ENCODE measurements at places on chromosomes 12 and 14.

- DNase-seq: no peak
These were observed 31.9 kb upstream of the LUM start for GRCh38 chr12:91143206-91143605.

DNA sequence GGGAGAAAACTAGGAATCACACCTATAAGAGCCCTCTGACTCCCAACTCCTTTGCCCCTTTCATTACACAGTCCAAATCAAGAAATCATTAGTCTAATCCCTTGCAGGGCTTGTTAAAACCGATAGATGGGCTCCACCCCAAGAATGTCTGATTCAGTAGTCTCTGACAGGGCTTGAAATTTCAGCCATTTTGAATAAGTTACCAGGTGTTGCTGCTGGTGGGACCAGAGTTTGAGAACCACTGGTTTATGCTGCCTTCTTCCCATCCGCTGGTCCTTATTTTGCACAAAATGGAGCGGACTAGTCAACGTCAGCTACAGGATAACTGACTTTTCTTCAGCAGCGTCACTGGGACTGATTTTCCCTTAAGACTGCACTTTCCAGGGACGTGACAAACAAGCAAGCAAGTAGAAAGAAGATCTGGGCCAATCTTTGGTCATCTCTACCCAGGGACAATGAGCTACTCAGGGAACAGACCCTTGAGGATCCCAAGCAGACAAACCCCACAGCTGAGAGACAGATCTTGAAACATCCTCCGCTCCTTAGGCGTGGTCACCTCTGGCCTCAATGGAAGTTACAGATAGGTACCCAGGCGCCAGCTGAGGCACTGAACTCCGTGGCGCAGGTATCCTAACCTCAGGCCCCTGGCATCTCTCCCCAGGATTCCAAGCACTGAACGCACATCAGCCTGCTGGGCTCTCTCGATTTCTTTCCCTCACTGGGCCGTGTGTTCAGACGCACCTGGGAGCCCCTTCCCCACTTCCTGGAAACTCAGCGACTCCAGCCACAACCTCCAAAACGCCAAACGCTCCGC, 900 bp downstream of the KCTD10 start:
- DNase-seq: peak; percentile 13

DNA sequence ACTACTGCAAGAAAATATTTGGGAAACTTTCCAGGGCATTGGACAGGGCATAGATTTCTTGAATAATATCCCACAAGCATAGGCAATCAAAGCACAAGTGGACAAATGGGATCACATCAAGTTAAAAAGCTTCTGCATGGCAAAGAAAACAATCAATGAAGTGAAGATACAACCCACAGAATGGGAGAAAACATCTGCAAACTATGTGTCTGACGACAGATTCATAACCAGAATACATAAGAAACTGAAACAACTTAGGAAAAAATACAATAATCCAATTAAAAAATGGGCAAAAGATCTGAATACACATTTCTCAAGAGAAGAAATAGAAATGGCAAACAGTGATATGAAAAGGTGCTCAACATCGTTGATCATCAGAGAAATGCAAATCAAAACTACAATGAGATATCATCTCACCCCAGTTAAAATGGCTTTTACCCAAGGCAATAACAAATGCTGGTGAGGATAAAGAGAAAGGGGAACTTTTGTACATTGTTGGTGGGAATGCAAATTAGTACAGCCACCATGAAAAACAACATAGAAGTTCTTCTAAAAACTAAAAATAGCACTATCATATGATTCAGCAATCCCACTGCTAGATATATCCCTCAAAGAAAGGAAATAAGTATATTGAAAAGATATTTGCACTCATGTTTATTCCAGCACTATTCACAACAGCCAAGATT, 33.8 kb upstream of the ATP2B1 start:
- no peak for DNase-seq

DNA sequence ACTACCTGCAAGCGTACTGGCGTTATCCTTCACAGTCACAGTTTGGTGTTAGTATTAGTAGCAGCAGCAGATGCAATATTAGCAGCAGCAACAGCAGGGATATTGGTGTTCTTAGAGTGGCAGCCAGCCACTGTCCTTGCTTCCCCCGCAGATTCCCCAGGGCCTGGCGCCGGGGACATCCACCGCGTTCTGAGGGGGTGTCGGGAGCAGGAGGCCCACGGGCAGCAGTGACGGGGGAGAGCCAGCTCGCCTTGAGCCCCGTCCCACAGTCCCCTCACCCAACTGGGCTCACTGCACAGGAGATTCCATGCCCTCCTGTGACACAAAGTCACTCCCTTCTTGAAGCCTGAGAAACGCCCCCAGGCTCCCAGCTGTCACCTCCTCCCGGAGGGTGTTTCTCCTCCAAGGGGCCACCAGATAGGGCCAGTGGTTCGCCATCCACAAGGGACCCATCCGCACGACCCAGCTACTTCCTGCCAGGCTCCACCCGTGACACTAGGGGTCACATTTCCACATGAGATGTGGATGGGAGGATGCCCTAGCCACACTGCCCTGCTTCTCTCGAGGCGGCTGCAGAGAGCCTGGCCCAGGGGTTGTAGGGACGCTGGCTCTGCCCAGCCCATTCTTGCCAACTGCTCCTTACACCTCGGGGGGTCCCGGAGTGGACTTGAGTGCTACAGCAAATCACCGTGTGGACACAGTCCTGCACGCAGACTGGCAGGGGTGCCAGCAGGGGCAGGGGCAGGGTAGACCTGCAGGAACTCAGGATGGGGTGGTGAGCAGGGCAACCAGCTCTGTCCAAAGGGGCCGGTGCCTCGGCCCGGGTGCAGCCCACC, 123.1 kb downstream of the PIWIL1 start:
- DNase-seq: peak; percentile 23

DNA sequence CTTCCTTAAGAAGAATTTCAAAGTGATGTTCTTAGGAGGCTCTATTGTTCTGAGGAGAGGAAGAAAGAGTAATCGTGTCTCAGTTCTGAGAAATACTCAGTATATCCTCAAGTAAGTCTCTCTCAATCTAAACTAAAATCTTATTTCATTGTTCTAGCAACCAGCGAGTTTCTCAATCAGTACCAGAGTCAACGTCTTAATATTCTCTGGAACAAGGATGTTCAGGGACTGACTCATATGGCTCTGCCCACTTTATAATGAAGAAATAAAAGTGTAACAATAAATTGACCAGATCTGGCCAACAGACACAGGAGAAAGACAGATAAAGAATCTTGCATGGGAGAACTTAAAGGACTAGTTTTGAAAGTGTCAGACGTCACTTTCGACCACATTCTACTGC, 469.8 kb upstream of the FLRT2 start:
- no peak for DNase-seq

DNA sequence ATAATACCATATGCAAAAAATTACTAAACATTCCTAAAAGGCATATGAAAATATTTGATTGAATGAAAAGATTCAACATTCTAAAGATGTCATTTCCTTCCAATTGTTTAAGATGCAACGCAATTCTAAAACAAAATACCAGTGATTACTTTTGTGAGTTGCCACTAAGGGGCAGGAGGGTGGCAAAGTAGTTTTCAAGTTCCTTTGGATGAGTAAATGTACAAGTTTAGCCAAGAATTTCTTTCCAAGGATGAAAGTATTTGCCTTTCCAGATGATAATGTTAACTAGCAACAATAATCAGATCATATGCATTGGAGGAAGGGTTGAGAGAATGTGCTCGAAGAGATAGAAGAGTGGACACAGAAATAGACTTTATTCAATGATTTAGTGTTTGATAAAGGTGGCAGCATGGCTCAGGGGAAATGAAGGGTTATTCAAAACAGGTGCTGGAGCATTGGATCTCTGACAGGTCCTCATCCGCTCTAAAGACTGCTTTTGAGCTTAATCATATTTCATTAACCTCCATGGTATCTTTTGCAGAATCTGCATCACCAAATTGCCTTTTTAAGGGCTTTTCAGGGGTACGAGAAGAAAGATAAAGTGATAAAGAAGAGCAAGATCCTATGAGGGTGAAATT, 678.5 kb upstream of the TBX3 start:
- DNase-seq: no peak

DNA sequence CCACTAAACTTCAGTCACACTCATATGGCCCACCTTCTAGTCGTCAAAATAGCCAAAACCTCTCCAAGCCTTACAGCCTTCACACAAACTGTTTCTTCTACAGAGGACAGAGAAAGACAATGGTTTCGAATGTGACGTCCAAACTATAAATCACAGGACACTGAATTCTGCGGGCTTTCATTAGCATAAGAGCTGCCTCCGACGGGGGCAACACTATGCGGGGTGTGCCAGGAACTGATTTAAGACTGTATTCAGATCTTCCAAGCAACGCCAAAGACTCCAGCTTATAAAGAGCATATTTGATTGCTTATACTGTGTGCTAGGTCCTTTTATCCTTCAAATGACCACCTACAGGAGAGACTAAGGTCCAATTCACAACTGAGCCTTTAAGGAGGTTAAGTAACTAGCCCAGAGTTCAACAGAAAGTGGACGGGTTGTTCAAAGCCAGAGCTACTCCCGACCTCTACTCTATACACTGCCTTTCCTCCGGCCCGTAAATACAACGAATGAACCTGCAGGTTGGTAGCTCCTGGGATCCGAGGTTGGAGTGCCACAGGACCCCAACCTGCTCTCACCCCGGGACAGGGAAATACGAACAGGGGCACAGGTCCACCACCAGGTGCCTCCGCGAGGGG, 575 bp downstream of the L2HGDH start:
- peak; percentile 6 for DNase-seq
